ENCODE measurements at places on chromosomes 12 and 14.

DNA sequence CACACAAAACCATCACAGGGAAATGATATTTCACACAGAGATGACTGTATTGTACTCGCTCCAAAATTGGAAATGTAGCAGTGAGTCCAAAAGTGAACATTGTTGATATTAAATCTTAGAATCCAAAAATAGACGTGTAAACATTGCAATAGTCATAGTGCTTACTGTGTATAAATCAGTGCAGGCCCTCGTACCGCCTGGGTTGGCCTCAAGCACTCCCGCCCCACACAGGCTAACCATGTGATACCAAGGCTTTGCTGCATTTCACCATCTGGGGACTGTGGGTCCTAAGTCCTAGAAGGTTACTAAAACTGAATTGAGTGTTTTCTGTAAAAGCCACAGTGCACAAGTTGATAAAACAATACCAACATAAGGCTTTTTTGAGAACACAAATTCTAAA lies 107.3 kb downstream of the PPP2R5E start:
- peak; percentile 91 for DNase-seq

DNA sequence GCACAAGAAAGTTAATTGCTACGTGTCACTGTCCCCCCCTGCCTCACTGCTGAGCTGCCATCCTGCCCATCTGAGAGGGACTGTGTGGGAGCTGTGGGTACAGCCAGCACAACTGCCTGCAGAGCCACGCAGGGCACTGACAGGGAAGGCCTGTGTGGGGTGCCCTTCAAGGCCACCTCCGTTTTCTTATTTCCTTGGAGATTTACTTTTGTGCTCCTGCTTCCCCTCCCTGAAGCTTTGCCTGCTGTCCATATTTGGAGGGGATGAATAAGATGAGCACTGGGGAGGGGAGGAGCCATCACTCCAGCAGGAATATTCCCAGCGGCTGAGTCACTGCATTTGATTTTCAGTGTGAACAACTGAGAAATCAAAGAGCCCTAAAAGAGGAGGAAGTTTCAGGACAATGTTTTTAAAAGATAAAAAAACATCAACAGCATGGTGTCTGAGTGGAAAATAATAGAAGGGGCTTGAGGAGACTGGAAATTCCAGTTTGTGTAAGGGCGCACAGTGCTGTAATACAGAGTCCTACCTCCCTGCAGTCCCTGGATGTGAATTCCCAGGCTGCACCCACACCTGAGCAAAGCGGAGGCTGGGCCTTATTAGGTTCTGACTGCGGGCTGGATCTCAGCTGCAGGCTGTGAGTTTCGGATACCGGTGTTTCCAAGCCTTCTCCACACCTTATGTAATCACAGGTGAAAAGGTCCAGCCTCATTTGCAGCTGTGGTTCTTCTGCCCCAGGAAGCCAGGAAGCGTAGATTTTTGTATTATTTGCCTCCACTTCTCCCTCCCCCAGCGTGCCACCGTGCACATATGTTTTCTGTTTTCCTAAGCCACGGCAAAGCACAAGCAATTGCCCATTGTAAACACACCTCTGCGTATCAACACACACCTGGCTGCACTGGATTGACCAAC lies 192.6 kb upstream of the BCL2L14 start:
- DNase-seq, result peak; percentile 71

DNA sequence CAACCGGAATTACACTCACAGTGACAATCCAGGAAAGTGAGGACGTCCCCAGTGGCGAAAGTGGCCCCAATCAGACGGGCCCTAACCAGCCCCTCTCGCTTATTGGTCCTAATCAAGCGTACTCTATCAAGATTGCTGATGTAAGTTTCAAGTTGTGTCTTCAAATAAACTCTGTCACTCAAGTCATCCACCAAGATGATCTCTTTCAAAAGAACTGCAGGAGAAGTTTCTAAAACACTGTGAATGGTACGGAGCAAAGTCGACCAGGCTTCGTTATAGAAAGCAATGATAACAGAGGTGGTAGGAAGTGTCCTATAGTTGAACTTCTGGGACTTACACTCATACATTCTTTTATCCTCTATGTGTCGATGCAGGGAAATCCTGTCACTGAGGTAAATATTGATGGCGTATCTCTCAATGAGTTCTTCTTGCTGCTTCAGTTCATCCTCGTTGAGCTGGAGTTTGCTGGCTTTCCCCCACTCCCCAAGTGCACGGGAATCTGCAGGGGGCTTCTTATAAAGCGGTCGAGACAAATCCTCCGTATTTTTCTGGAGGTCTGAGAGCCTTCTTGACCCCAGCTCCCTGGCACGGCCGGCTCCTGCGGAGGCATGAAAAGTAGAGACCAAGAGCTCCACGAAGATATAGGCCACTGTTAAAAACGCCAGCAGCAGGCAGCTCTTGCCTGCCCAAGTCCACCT lies 604 bp downstream of the GALNT4 start:
- peak; percentile 28 for DNase-seq

GRCh38 chr12:29672580-29672979 lies 111.2 kb downstream of the TMTC1 start:
- DNase-seq, result no peak

DNA sequence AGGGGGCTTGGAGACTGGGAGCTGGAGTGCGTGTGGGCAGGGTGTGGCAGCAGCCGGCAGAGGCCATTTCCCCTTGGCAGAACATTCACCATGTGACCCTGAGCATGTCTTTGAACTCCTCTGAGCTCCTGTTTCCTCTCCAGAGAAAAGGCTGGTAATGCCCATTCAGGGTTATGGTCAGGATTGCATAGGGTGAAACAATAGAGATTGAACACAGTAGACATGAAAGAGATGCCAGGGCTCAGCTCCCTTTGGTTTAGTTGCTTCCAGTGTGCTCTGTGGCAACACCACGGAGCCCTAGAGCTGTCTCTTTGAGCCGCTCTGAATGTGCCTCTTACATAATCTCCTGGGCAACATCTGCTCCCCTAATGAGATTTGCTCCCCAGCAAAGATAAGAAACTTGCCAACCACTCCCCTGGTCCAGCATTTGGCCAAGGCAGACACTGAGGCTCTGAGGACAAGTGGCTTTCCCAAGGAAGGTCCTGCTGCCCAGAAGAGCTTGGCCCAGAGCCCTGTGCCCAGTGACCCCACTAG lies 4.6 kb downstream of the IFI27 start:
- DNase-seq, result no peak

DNA sequence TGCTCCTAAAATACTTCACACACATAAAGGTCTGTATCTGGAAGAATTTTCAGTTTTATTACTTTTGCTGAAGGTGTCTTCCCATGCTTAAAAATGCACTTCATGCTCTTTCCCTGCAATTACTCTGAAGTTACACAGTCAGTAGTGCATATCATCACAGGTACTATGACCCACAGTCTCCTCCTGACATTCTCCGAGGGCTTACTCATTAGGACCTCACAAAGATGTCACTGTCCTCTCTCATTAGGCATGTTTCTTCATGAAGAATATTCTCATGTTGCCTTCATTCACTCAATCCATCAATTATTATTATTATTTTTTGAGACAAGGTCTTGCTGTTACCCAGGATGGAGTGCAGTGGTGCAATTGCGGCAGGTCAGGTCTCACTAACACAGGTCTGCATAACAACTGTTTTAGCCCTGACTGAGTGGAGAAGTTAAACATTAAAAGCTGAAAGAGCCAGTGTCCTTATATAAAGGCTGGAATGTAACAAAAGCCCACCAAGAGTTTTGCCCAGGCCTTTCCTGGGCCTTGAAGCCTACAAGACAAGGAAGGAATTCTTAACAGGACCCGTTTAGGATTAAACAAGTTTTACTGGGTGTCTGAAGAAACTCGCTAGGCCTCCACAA lies 119.5 kb upstream of the WSCD2 start:
- DNase-seq, result no peak

Measured in iris pigment epithelial cell (primary cell).